Stimulated activated CD8-positive, alpha-beta memory T cell treated with anti-CD3 and anti-CD28 coated beads, Interleukin-4, amount 100 ng/mL, for 4 hours (primary cell): ENCODE measurements at places on chromosomes 4 and X.

- no peak for DNase-seq
Observed at GRCh38 chr4:125159001-125159400, 155.8 kb upstream of the FAT4 start.

GRCh38 chr4:177450426-177451107 lies 8.3 kb upstream of the AGA start:
- no peak for DNase-seq

- no peak for DNase-seq
Observed at GRCh38 chrX:123871309-123871708, 11.5 kb downstream of the XIAP start.

DNA sequence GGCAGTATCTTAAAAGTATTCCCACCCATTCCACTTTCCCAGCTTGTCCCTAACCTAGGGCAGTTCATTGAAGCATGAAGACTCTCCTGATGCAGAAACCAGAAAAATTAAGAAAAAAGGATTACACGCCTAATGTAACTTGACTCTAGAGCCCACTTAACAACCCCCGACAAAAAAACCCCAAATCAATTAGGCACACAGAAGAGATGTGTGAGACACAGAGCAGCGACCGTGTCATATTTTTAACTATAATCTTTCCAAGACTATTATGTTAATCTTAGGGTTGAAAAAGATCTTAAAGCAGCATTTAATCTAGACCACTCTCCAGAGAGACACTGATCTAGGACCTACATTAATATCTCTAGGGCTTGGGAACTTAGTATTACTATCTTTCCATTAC lies 1.3 kb downstream of the YTHDC1 start:
- no peak for DNase-seq

DNA sequence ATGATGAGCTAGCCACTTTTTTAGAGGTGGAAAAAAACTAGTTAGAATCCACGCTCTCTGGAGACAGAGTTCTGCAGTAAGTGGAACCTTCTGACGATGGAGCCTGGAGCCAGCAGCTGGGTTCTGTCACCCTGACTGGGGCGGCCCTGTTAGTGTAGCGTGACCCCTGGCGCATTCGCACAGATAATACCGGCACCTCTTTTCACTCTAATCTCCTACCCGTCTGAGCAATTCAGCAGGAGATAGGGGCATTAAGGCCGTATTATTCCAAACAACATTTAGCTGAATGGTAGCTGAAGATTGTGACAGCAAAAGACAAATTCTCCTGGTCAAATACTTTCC lies 292.6 kb downstream of the FBXO8 start:
- DNase-seq: no peak
